Left lobe of liver (tissue), 2 donors: ENCODE measurements at places on chromosomes 7 and 10. TPM values are rescaled to one million over a fixed set of nuclear protein-coding genes. Genes with fewer than 3 reads are reported as not detected.

The COL13A1 gene
- total RNA-seq = 0.48 TPM

The C7orf57 gene
- not detected for total RNA-seq

The MLXIPL gene
- total RNA-seq = 457 TPM

The HKDC1 gene
- total RNA-seq = 0.65 TPM

The MBL2 gene
- 108 TPM for total RNA-seq

The GGCT gene
- 15.5 TPM for total RNA-seq

The ITPRID1 gene
- total RNA-seq = not detected

The PCLO gene
- total RNA-seq = 0.33 TPM

The ENO4 gene
- total RNA-seq = not detected

The ATRNL1 gene
- 1.3 TPM for total RNA-seq

The C7orf33 gene
- not detected for total RNA-seq

The NKX1-2 gene
- 0.05 TPM for total RNA-seq

The HDAC9 gene
- 2.1 TPM for total RNA-seq

The CDH23 gene
- 20.9 TPM for total RNA-seq

- no peak for DNase-seq
Measured at GRCh38 chr7:35380739-35381224, 126.9 kb upstream of the TBX20 start.

DNA sequence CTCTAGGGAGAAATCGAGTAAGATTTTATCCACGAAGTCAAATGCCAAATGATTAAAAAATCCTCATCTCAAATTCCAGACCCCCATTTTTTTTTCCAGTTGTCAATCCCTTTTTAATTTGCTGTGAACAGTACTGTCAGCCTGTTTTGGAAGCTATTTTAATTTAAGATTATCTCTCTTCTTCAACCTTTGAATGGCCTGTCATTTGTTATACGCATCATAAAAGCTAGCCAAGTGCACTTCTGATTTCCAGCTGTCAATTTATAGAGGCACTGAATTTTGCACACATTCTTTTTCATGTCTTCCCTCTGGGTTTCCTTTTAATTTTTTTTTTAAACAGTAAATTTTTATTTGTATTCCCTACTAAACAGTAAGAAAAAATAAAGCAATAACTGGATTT lies 336.4 kb upstream of the HGF start:
- DNase-seq = no peak

- DNase-seq = no peak
Measured at GRCh38 chr10:17888189-17888588, 63.5 kb upstream of the SLC39A12 start.

DNA sequence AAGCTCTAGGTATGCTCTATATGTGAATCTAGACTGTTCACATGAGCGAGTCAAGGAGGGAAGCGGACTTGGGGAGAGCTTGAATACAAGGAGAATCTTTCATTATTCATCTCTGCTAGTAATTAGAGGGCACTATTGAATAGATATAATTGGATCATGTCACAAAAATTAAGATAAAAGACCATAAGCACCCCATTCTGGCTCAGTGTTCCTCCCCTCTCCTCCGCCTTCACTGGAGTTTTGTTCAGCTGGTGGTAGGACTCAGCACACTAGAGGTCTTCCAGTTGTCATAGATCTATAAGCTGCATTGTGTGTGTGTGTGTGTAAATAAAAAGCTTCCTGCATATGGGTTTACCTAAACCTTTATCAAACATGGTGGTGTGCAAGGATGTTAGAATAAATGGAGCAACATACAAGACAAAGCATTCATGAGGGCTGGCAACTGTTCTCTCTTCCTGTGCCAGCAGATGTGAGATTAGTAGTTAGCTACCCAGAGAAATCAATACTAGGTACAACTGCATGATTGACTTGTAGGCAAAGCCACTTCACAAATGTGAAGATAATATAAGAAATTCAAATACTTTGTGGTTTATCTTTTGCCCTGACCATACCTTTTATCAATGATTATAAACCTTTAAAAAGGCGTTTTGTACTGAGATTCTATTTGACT lies 142.6 kb downstream of the CREB5 start:
- no peak for DNase-seq

- no peak for DNase-seq
Measured at GRCh38 chr7:131471250-131472004, 85.0 kb downstream of the PODXL start.

DNA sequence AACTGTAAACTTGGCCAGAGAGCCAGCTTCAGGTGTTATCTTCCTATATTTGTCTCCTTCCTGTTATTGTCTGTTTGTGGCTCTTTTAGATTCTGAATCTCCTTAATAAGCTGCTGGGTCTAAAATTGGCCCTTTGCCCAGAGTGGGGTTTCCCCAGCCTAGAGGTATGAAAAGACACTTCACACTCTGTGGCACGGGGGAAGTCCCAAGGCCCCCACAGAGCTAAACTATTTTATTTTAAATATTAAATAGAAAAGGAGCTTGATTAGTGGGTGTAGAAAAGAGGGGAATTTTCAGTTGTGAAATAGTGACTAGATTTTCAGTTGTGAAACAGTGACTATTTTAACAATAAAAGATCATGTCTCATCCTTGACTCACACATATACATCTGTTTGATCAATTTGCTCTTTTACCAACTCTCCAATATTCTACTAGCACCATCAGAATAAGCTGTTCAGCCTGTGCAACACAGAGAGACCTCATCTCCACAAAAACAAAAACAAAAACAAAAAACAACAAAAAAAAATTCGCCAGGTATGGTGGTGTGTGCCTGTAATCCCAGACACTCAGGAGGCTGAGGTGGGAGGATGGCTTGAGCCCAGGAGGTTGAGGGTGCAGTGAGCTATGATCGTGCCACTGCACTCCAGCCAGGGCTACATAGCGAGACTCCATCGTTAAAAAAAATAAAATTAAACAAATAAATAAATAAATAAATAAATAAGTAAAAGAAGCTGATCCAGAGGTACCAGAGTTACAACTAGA lies 24.9 kb upstream of the ADO start:
- no peak for DNase-seq

DNA sequence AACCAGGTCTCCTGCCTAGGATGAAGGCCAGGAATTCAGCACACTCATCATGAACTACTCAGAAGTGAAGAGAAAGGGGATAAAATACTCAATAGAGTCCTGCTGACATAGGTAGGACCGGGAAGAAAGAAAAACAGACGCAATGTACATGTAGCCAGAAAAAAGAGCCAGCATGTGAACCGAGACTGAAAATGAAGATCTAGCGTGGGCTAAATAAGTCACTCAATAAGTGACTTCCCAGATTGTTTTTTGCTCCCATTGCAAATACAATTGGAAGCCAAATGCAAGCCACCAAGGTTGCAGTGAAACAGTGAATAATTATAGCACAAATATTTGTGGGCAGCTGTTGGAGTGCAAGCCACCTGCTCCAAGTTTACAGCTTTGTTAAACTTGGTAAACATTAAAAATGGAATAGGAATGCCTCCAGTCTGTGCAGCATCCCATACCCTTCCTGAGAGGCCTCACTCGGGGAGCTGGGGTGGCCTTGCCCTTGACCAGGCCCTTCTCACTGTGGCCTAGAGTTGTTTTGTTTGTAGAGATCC lies 34.7 kb upstream of the HPS1 start:
- no peak for DNase-seq

GRCh38 chr7:21365866-21366624 lies 61.8 kb upstream of the SP4 start:
- DNase-seq = no peak

- no peak for DNase-seq
Measured at GRCh38 chr7:74572301-74572979, 85.1 kb upstream of the GTF2I start.

- DNase-seq = no peak
Measured at GRCh38 chr10:65265451-65265954, 1660.3 kb upstream of the LRRTM3 start.

DNA sequence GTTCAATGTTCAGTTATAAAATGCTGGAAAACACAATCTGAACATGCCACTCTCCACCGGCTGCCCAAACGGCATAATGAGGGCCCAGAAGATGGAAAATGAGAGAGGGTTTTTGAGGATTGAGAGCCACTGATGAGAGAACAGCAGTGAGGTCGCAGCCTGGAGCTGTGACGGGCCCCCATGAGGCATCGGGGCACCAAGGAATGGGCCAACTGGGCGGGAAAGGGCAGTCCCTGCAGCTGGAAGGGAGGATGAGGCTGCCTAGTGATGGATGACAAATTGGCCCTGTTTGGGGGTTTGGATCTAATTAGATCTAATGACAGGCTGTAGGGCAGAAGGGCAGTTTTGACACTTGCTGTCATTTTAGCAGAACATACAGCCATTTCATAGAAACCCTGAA lies 39.1 kb downstream of the WNT2 start:
- DNase-seq = no peak

- DNase-seq = no peak
Measured at GRCh38 chr10:62005687-62006086, 104.2 kb downstream of the ARID5B start.

DNA sequence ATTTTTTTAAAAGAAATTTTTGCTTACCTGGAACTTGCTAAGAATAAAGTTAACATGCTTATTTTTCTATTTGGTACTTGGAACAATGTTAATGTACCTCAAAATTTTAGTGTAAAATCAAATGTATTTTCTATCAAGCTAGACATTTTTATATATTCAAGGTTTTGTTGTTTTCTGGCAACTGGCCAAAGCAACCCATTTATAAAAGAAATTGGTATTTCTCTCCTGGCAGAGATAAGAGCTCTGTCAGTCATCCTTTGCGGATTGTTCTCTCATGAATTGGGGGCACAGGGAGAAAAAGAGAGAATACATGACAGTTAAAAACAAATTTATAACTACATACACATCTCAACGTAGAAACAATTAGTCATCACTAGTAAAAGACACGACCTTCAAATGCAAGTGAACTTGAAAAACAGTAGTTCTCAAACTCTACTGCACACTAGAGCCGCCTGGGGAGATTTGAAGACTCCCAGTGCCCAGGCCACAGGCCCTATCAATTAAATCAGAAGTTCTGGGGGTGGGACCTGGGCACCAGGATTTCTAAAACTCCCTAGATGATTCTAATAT lies 152.4 kb upstream of the LAMB4 start:
- no peak for DNase-seq

- no peak for DNase-seq
Measured at GRCh38 chr7:24778543-24779282, 21.4 kb upstream of the GSDME start.

GRCh38 chr10:37269554-37270256 lies 144.3 kb downstream of the ANKRD30A start:
- no peak for DNase-seq

GRCh38 chr10:11931038-11931437 lies 107.9 kb downstream of the PROSER2 start:
- no peak for DNase-seq

DNA sequence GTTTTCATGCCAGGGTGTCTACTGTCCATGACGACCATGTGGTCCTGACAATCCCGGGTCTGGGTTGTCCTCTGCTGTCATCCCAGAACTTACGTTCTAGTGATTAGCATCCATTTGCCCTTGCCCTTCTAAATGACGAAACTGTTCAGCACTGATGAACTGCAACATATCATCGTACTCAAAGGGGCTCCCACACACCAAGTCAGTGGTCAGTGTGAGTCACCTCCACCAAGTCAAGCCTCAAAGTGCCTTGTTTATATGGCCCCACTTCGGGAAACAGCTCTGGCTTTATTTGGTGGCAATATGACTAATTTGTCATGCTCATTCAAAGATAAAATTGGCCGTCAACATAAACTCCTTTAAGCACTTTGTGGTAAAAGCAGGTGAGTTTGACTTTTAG lies 110.7 kb downstream of the FRMD4A start:
- DNase-seq = no peak

DNA sequence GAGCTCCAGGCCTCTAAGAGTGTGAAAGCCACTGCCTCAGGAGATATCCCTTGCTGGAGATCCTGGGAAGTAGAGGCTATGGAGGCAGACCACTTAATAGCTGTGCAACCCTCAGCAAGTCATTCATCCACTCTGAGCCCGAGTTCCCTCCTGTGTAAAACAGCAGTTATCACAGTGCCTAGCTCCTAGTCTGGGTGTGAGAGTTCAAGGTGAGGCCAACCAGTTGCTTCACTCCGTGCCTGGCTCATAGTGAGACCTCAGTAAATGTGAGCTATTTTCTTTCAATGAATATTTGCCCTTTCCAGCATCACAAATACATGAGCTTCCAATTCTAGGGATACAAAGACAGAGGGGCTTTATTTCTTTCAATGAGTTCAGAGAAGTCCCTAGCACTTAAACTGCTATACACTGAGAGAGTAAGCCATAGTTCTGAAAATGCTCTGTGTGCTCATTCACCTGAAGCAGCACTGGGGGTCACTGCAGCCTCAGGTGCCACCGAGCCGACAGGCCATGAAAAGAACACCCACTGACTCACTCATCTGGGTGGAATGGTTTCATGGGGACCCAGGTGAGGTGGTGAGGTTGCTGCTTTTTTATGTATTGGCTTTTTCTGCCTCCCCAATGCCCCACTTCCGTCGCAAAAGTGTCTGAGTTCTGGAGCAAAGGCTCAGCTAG lies 259.8 kb downstream of the KCNMA1 start:
- DNase-seq = peak; percentile 55

DNA sequence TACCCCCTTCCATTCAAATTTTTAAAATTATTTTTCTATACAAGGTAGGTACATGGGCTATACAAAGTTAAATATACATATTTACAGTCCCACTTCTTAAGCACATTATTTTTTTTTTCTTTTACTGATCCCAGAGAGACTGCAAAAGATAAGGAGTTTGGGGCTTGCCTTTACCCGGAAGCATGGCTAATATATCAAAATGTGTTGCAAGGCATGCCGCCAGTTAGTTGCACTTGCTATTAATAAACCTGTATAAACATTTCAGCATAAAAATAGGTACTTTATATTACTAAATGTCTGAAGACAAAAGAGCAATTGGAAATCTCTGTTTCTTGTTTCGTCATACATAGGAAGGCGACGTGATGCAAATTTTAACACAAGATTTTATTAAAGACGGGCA lies 21.5 kb upstream of the PDLIM1 start:
- DNase-seq = no peak

DNA sequence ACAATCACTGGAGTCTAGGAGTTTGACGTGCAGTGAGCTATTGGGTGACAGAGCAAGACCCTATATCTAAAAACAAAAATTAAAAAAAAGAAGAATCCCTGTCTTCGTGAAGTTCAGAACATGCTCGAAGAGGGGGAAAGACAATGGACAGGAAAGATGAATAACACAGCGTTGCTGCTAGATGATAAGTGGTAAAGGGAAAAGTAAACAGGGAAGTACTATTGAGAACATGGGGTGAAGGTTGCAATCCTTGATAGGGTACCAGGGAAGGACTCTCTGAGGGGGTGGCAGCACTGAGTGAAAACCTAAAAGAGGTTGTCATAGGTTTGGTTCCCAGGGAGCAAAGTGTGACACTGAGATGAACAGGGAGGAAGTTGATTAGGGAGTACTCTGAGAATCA lies 2.8 kb upstream of the ABRAXAS2 start:
- DNase-seq = no peak

GRCh38 chr7:12727455-12728191 lies 40.2 kb downstream of the ARL4A start:
- no peak for DNase-seq

- DNase-seq = no peak
Measured at GRCh38 chr7:22885797-22886261, 63.2 kb upstream of the TOMM7 start.

- no peak for DNase-seq
Measured at GRCh38 chr10:31147210-31147608, 115.5 kb upstream of the ZNF438 start.
